Fibroblast of the conjunctiva (primary cell): ENCODE measurements at places on chromosomes 5 and 9.

- DNase-seq, result no peak
Observed at GRCh38 chr5:78534148-78534904, 114.2 kb downstream of the LHFPL2 start.

DNA sequence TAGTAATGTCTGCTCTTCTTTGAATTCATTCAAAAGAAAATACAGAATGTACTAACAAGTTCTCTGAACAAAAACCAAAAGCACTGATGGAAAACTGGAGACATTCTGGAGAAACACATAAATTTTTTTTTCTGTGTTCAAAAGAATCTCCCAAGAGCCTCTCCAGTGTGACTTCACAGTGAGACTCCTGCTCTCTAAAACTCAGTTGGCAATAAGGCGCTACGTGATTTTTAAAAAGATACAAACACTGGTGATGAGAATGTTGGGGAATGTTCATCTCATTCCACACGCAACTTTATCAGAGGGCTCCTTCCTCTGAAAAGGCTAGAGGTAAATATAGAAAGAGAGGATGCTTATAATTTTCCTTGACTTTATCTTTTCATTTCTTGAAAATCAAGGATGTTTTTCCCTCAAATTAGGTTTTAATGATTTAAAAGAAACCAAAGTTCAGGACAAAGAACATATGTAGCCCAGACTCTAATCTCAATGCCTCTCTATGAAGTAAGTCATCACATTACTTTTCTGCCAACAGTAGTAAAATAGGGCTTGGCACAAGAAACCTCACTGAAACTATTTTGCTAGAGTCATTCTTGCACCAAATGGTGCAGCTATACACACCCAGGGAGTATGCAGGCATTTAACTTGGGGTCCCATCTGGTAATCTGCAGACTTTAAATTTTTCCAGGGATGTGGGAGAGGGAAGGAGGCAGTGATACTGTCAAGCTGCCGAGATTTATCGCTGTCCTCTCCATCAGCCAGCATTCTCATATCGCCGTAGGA is 12.9 kb upstream of the AOPEP start:
- no peak for DNase-seq

DNA sequence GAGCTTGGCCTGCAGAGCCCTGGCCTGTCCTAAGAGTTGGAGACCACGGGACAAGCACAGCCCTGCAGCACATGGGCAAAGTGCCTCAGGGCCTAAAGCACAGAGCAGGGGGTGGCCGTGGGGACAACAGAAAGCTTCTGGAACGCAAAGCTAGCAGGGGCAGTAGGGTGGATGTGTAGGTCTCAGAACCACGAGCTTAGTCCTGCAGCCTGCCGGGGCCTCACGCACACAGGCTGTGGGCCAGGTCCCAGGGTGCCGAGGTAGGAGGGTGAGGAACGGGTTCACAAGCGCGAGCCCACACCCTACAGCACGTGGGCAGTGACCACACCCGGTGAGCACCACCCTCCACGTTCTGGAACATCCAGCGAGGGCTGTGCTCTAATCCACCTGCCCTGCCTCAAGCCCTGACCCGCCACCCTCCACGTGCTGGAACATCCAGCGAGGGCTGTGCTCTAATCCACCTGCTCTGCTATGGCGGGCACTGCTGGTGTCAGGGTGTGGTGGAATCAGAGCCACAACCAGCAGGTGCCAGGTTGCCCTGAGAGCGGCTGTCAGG is 9.3 kb downstream of the CLPTM1L start:
- DNase-seq, result no peak

DNA sequence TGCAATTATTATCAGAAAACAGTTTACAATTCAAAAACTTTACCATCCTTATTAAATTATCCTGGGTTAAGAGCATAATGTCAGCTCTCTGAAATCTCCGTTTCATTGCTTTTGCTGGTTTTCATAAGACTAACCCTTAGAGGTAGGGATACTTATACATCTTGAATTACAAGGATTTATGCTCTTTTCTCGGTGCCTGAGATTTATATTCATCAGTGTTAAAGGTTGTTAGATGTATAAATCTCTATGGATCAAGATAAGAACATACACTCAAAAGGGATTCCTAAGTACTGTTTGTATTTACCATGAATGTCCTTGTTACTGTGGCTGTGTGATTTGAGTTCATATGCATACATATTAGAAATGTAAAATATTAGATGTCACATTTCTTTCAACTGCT is 684.7 kb downstream of the EFNA5 start:
- DNase-seq, result no peak

- DNase-seq, result no peak
Observed at GRCh38 chr5:53766673-53767072, 206.2 kb downstream of the NDUFS4 start.

GRCh38 chr5:158525663-158526062 is 574.1 kb downstream of the EBF1 start:
- DNase-seq, result no peak

GRCh38 chr9:75855509-75855908 is 35.0 kb upstream of the PCSK5 start:
- peak; percentile 14 for DNase-seq

DNA sequence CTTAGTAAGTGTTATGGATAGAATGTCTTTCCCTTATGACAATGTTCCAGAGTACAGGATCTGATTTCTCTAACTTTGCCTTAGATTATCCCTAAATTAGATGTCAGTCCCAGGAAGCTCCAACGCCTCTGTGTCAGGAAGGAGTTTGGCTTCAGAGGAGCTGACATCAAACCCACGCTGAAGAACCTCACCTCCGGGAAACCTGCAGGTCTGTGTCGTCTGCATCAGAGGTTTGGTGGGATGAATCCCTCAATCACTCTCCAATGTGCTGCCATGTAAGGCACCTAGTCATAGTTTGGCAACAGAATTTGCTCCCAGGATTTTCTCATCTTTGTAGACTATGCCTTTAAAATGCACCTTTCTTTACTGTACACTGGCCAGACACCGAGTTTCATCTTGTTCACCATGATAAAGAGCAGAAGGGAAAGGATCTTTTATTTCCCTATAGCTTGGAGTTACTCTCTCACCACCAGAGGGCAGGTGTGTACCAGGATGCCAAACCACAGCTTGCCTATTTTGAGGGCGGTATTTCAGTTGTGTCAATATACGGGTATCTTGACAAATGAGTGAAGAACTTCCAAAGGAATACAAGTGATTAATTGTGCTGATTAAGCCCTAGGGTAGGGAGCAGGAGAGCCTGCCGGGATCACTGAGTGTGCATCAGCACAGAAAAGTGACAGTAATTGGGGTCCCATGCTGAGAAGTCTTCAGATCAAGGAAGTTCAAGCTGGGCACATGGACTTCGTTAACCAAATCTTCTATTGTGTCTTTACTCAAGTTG is 23.4 kb downstream of the MINAR2 start:
- peak; percentile 37 for DNase-seq

GRCh38 chr9:94779031-94779430 is 52.5 kb downstream of the AOPEP start:
- no peak for DNase-seq

DNA sequence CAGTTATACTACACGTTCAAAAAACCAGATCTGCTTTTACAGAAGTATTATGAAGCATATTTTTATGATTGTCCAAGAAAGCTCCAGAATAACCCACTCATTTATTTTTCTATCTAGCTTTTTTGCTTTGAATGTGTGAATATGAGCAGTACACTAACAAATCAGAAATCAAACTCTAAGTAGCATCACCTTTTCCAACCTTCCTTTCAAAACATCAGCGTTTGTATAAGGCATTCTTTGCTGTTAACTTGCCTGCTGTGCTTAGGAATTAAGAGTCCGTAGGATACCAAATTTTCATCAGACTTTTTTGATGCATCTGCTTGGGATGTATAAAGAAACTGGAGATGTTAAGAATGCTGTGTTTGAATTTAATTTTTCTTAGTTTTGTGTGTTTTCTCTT is 3.8 kb downstream of the TLE4 start:
- DNase-seq, result no peak

- no peak for DNase-seq
Observed at GRCh38 chr5:11261241-11261640, 500.2 kb upstream of the DAP start.

DNA sequence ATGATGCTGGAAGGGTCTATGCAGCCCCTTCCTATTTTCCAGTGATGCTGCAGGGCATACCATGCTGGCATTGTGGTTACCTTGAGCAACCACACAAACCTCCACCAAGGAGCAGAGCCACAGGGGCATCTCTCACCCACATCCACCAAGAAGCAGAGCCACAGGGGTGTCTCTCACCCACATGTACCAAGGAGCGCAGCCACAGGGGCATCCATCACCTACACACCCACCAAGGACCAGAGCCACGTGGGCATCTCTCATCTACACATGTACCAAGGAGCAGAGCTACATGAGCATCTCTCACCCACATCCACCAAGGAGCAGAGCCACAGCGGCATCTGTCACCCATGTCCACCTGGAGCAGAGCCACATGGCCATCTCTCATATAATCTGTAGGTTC is 8.8 kb upstream of the GM2A start:
- DNase-seq, result no peak

GRCh38 chr5:133427121-133427777 is 185.1 kb downstream of the FSTL4 start:
- no peak for DNase-seq

GRCh38 chr9:98129451-98129881 is 10.4 kb upstream of the TRIM14 start:
- DNase-seq, result no peak

DNA sequence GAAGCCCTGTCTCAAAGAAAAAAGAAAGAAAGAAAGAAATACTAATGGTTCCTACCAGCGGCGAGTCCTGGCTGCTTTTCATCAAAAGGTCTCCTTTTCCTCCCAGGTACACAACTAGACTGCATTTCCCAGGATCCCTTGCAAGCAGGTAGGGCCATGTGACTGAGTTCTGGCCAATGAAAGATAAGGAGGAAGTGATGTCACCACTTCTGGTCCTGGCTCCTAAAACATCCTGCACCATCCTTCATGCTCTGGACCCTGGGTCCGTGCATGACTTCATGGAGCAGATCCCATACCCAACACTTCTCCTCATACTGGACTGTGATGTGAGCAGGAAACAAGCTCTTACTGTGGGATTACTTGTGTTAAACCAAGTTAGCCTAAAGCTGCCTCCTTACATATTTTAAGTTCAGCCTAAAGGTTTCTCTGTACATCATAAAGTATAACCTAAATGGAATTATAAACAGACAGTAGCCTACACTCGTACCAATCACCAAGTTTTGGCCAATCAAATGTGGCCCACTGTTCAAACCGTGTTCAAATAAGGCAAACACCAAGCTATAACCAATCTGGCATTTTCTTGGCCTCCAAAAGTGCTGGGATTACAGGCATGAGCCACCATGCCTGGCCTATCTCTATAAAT is 30.2 kb upstream of the FUBP3 start:
- DNase-seq, result no peak

- peak; percentile 87 for DNase-seq
Observed at GRCh38 chr9:88733651-88734421, 198.9 kb downstream of the NXNL2 start.

GRCh38 chr9:134154262-134154701 is 10.1 kb downstream of the RNU6ATAC start:
- no peak for DNase-seq

DNA sequence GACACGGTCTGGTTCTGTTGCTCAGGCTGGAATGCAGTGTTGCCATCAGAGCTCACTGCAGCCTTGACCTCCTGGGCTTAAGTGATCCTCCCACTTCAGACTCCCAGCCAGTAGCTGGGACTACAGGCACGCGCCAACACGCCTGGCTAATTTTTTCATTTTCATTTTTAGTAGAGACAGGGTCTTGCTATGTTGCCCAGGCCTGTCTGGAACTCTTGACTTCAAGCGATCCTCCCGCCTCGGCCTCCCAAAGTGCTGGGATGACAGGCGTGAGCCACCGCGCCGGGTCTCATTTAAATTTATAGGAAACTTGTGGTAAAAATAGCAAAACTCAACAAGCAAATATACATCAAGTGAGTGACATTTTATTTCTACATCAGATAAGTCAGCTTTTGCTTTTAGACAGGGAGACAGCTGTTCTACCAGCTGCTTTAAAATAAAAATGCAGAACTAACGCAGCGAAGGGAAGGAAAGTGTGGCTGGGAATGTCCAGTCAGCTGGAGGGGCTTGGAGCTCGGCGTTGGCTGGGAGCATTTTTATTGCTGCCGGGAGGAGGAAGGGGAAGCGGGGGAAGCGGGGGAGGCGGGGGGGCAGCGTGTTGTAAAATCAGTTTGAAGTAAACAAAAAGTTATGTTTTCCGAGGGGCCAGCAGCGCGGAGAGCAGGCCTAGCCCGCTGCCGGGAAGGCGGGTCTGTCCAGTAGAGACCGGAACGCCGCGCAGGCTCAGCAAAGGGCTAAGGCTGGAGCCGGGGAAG is 707 bp upstream of the ZFYVE16 start:
- no peak for DNase-seq

GRCh38 chr9:77891128-77891800 is 140.3 kb downstream of the GNAQ start:
- DNase-seq, result no peak

DNA sequence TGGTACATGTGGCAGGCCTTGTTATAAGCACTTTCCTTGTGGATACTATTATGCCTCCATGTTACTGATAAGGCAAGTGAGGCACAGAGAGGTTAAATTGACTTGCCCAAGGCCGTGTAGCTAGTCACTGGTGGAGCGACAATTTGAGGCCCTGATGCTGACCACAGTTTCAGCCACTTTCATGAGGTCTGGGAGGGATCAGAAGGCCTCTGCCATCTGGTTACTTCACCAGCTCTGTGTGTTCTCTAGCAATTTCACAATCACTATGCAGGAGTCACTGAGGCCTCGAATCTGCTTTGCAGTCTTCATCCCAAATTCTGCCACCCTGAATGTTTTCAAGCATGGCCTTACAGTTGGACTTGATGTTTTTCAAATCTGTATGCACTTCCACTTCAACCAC is 9.1 kb downstream of the LRRC70 start:
- DNase-seq, result no peak

DNA sequence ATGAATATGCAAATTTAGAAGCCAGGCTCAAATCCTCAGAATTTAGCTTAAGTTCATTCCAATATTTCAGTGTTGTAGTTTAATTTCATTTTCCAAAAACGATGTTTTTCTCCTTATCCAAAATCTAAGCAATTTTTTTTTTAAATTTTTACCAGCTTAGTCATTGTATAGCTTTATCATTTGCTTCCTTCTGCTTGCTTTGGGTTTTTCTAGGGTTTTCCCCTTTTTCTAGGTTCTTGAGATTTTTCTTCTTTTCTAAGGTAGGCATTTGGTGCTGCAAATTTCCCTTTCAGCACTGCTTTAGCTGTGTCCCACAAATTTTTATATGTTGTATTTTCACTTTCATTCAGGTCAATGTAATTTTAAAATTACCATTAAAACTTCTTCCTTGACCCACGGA is 34.4 kb upstream of the CCDC112 start:
- no peak for DNase-seq

DNA sequence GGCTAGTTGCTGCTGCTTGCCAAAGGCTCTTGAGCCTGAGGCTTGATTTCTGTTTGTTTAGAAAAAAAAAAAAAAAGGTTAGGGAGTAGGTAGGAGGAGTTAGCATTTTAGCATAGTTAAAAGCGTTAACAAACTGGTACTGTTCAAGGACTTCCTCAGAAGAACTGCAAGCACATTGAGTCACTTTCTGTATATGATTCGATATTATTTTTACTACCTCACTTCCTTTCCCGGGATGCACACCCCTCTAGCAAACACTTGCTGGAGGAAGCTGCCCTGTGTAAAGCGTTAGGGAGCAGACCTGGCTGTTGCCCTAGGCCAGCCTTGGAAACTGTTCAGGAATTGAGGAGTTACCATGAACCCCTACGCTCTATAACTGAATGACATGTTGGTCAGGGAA is 15.7 kb upstream of the CEP120 start:
- DNase-seq, result no peak
